NCI-H82 (cell line): ENCODE measurements at places on chromosomes 12 and 14.
A peak's percentile ranks its signal among the peaks of the same experiment; 100 is the strongest.

DNA sequence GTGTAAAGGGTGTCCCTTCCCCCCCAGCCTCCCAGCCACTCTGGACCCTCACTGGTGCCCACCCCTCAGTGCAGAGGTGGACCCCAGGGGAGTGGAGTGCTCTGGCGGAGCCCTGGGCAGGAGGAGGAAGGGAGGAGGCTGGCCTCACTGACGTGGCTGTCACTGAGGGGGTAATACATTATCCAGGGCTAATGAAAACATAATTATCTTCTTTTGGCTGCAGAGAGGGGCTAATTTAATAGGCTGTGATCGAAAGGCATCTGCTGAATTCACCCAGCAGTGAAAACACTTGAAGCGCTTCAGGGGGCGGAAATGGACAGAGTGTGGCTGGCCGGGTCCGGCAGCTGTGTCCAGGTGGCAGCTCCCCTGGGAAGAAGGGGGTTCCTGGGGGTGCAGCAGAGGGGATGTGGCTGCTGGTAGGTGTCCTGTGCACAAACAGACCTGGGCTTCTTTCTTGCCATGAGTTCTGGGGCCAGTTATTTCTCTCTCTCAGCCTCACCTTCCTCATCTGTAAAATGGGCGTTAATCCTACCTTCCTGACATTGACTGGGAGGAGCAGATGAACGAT is 3.7 kb upstream of the NOS1 start:
- peak; percentile 29 for DNase-seq

- DNase-seq = no peak
Observed at GRCh38 chr12:87157791-87158190, 871.4 kb downstream of the C12orf50 start.

- DNase-seq = no peak
Observed at GRCh38 chr14:61611880-61612630, 83.3 kb upstream of the HIF1A start.

DNA sequence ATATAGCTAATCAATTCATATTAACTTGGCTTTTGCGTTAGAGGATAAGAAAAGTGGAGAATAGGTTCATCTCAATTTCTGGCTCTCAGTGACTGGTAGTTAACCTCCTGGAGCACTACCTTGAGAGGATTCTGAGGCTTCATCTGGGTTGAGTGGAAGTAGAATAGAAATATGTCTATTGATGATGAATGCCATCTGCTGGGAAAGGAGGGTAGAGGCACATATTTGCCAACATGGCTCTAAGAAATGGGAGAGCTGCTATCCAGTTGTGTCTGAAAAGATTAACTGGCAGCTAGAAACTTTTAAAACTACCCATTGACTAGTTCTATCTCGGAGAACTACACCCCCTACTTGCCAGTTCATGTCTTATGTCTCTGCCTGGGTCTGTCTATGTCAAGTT is 530.1 kb downstream of the NRXN3 start:
- peak; percentile 11 for DNase-seq

- DNase-seq = no peak
Observed at GRCh38 chr14:104145826-104146601, 7.6 kb downstream of the KIF26A start.

DNA sequence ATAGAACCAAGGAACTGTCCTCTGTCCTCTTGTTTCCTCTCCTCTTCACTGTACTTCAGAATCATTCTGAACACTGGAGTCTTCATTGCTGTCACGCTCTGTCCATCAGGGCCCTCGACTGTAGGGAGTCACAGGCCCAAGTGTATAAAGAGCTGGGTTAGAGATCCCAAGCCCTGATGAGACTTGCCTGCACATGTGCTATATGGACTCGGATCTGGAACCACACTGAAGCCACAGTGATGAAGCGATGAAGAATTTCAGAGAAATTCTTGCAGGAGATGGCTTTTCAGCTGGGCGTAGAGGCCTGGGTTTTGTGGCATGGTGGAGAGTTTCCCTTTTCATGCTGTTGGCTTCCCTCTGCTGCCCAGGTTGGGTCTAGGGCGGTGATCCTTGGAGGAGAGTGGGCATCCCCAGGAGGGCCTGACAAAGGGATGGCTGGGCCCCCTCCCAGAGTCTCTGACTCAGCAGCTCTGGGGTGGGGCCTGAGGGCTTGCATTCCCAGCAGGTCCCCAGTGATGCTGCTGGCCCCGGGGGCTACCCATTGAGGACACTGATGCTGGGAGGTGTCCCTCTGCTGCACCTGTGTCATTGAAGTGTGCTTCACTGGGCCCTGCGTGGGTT is 39.6 kb upstream of the YY1 start:
- DNase-seq = no peak

GRCh38 chr12:3165078-3165980 is 88.2 kb downstream of the TSPAN9 start:
- DNase-seq = peak; percentile 99

DNA sequence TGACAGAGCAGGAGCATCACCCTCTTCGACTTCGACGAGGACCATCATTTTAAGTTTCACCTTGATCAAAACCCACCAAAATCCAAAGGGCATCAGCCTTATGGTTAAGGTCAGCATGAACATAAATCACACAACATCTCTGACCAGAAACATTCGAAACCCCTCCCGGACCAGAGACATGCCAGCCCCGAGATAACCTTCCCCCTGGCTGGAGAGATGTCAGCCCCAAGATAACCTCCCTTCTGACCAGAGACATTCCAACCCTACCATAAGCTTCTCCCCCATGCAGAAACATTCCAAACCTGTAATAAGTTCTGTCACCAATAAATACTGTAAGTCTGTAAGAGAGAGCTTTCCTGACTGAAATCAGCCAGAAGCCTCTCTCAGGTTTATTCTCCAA is 6.3 kb downstream of the PCNX4 start:
- no peak for DNase-seq

DNA sequence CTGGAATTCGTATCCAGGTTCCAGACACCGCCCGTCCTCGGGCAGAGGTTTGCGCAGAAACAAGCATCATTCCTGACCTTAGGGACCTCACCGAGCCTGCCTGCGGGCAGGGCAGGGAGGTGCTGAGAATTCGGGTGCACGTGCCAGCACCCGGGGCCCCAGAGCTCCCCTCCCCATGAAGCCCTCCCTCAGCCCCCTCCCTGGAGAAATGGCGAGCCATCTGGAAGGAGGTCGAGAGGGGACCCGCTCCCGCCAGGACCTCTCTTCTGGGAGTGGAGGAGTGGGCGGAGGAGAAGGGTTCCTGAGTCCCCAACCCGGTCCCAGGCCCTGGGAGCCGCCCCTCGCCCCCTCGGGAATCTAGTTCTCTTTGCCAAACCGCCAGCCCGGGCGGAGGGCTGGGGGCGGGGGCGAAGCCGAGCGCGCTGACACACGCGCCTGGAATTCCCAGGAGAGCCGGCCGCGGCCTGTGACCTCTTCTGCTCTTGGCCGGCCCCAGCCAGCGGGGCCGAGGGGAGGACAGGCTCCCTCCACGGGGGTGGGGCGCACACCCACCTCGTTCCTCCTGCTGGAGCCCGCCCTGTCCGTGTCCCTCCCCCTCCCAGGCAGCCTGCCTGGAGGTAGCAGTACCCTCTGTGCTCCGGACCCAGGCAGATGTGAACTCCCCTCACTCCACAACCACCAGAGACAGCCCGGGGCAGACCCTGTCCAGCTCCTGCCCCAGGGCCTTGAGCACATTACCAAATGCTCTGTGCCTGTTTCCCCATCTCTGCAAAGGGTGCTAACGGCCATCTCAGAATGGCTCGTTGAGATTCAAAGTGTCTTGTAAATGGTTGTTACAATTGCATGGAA is 23.0 kb upstream of the GPR132 start:
- DNase-seq = peak; percentile 14

DNA sequence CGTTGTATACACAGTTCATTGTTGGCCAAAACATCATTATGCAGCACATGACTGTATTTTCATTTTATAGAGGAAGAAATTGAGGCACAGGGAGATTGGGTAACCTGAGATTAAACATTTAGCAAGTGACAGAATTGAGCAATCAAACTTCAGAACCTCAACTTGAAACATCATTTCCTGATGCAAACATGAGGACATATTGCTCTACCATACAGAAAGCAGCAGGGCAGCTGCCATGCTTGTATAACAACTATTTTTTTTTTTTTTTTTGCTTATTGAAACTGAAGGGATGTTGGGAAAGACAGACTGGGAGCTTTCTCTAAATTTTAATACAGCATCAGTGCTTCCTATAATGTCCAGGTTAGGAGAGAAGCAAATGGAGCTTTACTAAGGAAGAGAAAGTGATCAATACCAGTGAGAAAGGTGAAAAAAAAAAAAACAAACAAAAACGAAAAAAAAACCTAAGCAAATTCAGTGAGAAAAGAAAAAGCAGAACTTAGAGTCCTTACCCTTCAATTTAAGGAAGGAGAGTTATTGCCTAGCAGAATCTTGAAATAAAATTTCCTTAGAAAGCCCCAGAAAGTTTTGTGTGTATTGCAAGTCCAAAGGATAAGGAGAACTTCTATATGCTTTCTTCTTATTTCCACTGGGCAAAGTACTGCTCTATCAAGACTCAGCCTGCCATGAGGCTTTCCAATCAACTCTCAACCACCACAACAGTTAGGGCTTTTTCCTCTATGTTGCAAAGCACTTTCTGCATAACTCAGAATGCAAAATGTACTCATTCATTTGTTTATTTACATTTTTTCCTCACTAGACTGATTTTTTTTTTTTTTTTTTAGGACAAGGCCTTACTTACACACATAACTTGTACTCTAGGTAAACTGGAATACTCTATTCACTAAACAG is 21.6 kb downstream of the BTG1 start:
- DNase-seq = no peak

- no peak for DNase-seq
Observed at GRCh38 chr14:53409289-53409688, 256.2 kb upstream of the DDHD1 start.

- DNase-seq = peak; percentile 25
Observed at GRCh38 chr12:127240249-127240929, 1026.6 kb upstream of the TMEM132C start.

DNA sequence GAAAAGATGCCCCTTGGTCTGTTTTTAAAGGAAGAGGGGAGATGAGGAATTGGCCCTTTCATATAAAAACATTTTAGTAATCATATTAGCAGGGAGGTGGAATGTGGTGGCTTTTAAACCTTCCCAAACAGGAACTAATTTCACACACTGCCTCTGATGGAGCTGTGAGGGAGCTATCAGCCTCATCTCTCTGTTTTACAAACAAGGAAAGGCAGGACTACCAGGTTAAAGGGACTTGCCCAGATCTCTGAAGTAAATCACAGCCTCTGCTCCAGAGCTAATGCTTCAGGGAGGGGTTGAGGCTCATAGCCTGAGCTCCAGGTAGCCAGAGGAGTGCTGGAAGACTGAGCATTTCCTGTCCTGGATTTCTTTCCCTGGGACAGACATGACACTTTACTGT is 1.1 kb upstream of the BMP4 start:
- no peak for DNase-seq

DNA sequence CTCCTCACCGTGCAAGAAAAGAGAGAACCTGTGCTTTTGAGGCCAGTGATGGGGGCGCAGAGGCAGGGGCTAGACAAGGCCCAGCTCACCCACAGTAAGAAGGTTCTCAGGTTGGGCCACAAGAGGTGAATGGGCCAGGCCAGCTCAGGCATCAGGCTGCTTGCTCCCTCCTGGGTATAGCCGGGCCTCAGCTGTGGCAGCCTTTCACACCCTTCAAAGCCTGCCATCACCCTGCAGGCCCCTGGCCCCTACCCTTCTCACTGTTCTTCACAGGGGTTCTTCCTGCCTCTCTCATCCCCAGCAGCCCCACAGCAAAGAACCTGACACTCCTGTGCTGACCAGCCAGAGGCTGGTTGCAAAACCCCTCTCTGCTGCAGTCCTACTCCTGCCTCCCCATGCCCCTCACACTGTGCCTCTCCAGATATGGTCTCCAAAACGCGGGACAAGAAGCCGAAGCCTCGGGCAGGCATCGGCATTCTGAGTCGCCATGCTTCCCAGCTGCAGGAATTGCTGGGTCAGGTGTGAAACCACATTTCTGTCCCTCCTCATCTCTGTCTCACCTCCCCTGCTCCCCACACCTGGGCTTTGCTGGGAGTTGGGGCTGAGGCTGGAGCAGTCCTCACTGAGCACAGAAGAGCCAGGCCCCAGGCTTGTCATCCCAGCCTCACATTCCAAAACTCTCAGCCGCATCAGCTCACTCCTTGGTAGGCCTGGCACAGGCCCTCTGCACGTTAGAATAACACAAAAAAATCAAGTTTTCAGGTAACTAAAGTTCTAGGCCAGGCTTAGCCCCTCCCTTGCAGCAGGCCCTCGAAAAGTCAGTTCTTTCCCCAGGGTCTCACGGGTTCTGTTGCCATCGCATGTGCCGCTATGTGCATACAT is 6.9 kb upstream of the FAIM2 start:
- no peak for DNase-seq

- no peak for DNase-seq
Observed at GRCh38 chr12:29625359-29625953, 128.0 kb upstream of the OVCH1 start.

GRCh38 chr14:88488081-88488480 is 66.7 kb downstream of the PTPN21 start:
- no peak for DNase-seq

DNA sequence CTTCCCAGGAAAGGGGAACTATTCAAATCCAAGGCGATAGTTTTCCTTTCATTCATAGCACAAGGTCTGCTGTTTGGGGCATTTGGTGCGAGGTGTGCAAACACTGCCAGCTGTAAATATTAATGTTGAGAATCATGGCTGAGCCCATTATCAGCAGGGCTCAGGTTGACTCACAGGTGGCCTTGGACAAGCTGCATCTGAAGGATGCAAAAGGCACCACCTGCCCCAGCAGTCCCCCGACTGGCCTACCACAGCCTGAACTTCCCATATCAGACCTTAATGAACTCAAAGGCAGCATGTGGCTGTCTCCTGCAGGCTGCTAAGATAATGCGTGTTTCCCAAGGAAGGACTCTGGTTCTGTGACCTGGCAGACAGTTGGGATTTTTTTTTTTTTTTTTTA is 93.3 kb upstream of the MAP1LC3B2 start:
- peak; percentile 19 for DNase-seq

- DNase-seq = no peak
Observed at GRCh38 chr14:100841761-100842403, 16.0 kb downstream of the MEG3 start.

GRCh38 chr14:90541076-90541634 is 144.3 kb downstream of the CALM1 start:
- no peak for DNase-seq

- no peak for DNase-seq
Observed at GRCh38 chr14:53570411-53571387, 385.9 kb downstream of the BMP4 start.

GRCh38 chr12:127717278-127717677 is 549.7 kb upstream of the TMEM132C start:
- DNase-seq = no peak

DNA sequence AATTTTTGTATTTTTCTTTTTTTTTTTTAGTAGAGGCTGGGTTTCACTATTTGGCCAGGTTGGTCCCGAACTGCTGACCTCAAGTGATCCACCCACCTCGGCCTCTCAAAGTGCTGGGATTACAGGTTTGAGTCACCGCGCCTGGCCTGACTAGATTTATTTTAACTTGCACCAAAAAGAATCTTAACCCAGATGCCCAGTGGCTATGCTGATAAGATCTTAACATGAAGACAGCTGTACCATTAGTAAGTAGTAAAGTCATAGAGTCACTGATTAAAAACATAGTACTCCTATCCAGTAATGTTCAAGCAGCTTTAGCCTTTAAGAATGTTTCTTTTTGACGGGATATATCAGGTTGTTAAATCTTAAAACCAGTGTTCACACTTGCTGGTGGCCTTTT is 1061.8 kb upstream of the FLRT2 start:
- no peak for DNase-seq
